Liver (tissue), 10 donors: ENCODE measurements at places on chromosomes 1 and 21.

GRCh38 chr1:2170211-2170610 is 24.4 kb downstream of the FAAP20 start:
- no peak for DNase-seq

GRCh38 chr21:41220208-41220733 is 52.3 kb downstream of the BACE2 start:
- DNase-seq = no peak

GRCh38 chr1:86848654-86849053 is 65.3 kb downstream of the SELENOF start:
- no peak for DNase-seq

DNA sequence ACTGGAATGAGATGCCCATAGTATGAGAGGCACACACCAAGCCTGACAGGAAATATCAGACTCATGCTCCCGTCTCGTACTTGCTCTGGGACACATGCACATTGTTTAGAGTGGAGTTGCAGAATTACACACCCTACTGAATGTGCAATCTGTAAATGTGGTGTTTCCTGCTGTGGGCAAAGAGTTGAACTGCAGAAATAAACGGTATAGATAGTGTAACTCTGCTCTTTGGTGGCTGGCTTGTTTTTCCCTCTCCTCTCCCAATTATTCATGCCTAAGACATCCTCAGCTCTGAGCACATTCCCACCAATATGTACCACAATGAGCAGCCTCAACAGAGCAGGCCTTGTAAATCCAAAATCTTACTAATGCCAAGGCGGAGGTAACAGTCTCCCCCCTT is 90.1 kb upstream of the DIRAS3 start:
- no peak for DNase-seq

- no peak for DNase-seq
These were observed 77.4 kb downstream of the ACBD6 start for GRCh38 chr1:180424848-180425457.

- DNase-seq = no peak
These were observed 252.4 kb upstream of the DUSP10 start for GRCh38 chr1:221994274-221994698.

DNA sequence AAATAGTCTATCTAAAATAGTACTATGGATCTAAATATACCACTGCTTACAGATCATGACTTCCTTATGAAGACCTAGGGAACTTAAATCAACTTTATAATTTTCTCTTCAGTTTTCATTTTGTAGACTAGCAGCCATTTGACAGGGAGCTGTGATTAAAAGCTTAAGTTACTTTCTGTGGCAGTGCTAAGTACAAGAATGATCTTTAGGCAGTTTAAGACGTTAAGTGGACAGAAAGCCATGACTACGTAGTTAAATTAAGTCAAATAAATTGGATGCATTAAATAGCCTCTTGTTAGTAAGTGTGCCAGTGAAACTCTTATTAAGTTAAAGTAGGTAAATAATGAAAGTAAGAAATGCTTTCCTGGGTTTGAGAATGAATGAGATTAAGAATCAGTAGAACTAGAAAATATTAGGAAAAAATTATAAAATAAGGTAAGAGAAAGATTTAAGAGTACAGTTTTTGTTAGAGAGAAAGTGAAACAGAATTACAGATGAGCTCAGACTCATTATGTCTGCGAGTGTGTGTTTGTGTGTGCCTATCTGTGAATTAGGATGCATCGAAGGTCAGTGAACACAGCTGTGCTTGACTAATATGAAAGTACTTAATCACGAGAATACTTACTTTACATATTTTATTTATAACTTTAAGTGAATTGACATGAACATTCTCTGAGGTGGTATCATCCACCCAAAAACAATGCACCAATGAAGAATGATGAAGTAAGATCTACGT is 336.9 kb downstream of the KCNT2 start:
- DNase-seq = no peak

DNA sequence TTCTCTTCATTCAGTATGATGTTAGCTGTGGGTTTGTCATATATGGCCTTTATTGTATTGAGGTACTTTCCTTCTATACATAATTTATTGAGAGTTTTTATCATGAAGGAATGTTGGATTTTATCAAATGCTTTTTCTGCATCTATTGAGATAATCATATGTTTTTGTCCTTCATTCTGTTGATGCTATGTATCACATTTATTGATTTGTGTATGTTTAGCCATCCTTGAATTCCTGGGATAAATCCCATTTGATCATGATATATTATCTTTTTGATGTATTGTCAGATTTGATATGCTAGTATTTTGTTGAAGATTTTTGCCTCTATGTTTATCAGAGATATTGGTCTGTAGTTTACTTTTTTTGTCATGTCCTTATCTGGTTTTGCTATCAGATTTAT is 20.9 kb upstream of the GPR161 start:
- DNase-seq = no peak
